ENCODE measurements at places on chromosomes 3 and 15.

DNA sequence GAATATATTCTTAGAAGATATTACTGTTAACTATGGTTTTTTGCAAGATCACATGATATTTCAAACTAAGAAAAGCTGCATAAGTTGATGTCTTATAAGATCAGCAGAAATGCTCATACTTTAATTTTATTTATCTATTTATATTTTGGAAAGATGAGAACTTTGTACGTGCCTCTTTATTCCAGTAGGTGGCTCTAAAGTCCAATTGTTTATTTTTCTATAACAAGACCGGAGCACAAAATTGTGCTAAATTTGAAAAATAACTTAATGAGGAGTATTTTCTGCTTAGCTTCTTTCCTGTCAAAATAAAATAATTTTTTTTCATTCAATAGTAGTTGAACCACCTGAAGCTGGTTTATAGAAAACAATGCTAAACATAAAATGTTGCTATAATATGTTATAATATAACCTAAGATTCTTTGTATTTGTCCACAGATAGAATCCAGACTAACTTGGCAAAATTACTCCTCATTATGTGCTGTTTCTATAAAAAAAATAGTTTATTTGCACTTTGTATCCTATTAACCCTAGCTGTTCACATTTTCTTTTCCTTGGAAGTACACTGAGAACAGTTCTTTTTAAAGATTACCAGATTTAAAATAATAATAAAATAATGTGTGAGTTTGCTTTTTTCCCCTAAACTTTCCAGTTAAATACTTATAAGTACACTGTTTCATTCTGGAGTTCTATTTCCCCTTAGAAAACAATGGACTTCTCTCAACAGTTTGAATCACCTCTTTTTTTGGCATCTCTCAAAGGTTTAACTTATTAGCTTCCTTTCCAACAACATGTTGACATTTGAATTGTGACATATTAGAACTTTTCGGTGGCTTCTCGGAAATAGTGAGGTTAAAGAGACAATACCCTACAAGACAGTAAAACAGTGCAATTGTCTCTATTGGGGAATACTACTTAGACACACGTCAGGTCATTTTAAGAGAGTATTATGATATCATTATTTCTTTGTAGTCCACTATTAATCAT, 530.0 kb downstream of the MECOM start:
- DNase-seq: no peak

DNA sequence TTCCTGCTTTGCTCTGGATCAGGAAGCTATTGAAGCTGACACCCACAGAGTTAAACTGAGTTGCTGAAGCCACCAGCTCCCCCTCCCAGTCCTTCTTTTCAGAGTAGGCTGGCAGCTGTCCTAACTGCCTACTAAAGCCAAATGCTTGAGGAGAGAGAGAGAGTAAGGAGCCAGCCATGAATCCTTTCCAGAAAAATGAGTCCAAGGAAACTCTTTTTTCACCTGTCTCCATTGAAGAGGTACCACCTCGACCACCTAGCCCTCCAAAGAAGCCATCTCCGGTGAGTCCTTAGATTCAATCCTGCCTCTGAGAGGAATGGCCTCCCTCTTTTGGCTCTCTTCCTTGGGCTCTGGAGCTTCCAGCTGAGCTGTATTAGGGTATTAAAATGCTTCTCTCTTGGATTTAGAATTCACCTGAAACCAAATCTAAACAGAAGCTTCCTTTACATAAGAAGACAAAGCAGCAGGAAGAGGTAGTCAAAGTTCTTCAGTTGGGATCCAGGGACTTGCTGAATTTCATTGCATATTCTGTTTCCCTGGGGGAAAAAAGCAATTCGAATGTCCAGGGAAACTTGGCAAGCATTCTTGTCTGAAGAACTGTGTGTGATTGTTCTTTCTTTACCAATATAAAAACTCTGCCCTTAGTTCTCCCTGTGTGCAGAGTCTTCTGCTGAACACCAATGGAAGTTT, at the start of gene SLC15A2:
SLC15A2 (plus strand) TSS at position 101 of the 690 bp plus-strand sequence; CDS start at position 177, 76 bp downstream.
- no peak for DNase-seq

GRCh38 chr3:143601723-143602484, 246.4 kb downstream of the SLC9A9 start:
- DNase-seq: no peak

- DNase-seq: no peak
Observed at GRCh38 chr15:31163769-31164572, 62.4 kb upstream of the TRPM1 start.

DNA sequence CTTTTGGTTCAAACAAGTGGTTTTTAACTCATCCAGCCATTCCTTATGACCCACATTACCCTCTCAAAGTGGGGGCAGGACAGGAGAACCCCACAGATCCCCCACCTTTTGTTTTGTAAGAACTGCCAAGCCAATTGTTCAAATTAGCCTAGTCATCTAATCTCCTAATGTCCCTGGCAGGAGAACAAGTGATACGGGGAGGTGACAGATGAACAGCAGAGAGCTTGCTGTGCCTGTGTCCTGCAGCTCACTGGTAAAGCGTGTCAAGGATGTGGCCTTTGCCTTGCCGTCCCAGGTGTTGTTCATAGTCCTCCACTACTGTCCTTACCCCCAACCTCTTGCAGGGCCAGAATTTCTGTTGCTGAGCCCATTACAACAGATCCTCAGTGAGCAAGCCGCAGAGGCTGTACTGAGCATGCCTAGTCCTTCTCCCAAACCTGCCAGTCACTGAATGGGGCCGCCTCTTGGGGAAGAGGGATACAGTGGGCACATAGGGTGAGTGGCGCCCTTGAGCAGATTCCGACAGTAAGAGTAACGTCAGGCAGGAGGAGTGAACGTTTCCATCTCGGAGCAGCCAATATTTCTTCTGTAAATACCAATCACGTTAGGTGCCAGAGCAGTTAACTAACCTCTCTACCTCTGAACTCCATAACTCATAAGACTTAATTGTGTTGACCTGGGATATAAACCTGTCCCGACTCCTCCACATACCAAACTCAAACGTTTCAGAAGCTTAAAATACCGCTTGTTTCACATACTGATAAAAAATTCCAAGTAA, 87.4 kb downstream of the ITPR1 start:
- no peak for DNase-seq

GRCh38 chr15:38609097-38609738, 44.6 kb upstream of the RASGRP1 start:
- DNase-seq: no peak

DNA sequence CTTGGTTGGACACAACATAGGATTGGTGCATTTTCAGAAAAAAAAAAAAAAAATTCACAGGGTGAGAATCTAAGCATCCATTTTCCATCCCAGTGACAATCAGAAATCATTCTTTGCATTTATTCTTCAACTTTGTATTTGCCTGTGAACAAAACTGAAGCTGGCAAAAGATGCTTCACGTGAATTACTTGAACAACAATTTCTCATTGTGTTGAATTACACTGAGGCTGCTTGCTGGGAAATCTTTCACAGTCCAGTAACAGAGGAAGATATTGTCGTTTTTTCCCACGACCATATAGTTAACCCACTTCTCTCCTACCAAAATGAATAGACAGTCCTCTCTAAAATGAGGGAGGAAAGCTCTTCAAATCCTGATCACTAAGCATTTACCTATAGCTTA, 4.3 kb upstream of the SLCO3A1 start:
- DNase-seq: no peak
